Activated CD4-positive, alpha-beta T cell treated with anti-CD3 and anti-CD28 coated beads for 1 hour (primary cell): ENCODE measurements at places on chromosomes 6 and 20.
A peak's percentile ranks its signal among the peaks of the same experiment; 100 is the strongest.

- no peak for DNase-seq
These were observed 8.9 kb downstream of the VSTM2L start for GRCh38 chr20:37911838-37912281.

GRCh38 chr20:17381724-17382123, 149.5 kb downstream of the BFSP1 start:
- DNase-seq: no peak

- DNase-seq: no peak
These were observed 28.6 kb downstream of the GNAS-AS1 start for GRCh38 chr20:58822149-58822548.

- DNase-seq: no peak
These were observed 16.1 kb downstream of the MTG2 start for GRCh38 chr20:62198931-62199330.

GRCh38 chr20:23666189-23666588, 22.6 kb downstream of the CST4 start:
- DNase-seq: no peak

- no peak for DNase-seq
These were observed 81.0 kb downstream of the CDH22 start for GRCh38 chr20:46227272-46227767.

- no peak for DNase-seq
These were observed 469.5 kb upstream of the NRSN1 start for GRCh38 chr6:23656255-23657194.

- no peak for DNase-seq
These were observed 573.6 kb downstream of the MMUT start for GRCh38 chr6:48889429-48889828.

- no peak for DNase-seq
These were observed 5.8 kb upstream of the SRXN1 start for GRCh38 chr20:658731-659291.

DNA sequence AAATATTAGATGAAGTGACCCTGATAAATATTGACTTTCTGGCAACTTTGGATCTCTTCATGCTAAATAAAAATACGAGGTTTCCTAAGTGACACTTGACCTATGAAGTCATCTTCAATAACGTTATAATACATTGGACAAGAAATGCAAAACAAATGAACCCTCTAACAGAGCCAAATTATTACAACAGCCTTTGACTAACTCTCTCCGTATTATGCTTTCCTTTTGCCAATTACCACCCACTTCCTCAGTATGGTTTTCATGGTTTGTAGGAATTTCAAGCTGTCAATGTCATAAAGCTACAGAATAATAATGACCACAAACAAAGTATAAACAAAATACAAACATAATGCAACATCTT, 210.5 kb downstream of the MOXD1 start:
- DNase-seq: no peak

DNA sequence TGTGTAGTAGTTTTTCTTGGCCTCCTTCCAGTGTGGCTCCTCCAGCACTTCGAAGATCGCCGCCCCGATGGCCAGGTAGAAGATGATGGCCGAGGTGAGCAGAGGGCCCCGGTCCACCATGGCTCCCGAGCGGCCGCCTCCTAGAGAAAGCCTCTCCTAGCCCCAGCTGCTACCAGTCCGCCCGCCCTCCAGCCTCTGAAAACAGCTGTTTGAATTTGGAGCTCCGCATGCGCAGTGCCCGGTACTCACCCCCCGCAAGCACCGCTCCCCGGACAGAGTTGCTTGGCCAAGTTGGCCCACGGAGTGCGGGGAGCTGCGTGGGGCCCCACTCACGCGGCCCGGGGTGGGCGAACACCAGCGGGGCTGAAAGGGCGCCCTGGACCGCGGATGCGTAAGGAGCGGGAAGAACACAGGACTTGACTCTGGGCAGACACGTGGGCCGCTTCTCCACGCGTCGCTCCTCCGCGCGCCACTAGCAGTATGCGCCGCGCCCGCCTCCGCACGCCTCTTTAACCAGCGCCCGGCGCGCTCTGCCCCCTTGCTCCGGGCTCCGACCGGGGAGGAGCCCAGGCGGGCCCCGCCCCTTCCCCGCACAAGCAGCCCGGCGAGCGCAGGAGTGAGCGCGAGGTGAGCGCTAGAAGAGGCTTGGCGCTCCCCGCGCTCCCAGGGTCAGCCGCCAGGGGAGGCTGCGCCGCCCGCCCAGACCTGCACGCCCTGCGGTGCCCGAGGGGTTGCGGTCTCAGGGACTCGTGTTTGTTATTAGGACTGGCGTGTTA, at the start of gene KCNK5:
Gene KCNK5, minus strand, starts transcription at position 484 of the 776 bp plus-strand sequence. Its CDS starts 364 bp downstream, at position 120.
- peak; percentile 49 for DNase-seq

- no peak for DNase-seq
These were observed 13.8 kb downstream of the FOXQ1 start for GRCh38 chr6:1325461-1326309.

DNA sequence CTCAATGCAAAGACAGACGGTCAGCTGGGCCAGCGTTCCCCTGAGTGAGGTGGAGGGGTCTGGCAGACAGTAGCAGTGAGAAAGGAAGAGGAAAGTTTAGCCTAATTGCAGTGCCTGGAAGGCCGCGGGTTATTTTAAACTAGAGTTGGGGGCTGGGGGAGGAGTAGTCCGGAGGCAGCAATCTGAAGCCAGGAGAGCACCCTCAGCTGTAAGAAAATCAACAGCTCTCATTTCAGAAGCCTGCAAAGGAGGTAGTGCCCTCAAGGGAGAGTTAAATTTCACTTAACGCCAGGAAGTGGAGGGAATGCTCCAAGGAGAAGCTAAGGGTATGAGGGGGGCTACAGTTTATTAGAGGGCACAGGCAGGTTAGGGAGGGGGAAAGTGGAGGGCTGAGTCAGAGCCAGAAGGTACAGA, 26.9 kb downstream of the RING1 start:
- DNase-seq: no peak

DNA sequence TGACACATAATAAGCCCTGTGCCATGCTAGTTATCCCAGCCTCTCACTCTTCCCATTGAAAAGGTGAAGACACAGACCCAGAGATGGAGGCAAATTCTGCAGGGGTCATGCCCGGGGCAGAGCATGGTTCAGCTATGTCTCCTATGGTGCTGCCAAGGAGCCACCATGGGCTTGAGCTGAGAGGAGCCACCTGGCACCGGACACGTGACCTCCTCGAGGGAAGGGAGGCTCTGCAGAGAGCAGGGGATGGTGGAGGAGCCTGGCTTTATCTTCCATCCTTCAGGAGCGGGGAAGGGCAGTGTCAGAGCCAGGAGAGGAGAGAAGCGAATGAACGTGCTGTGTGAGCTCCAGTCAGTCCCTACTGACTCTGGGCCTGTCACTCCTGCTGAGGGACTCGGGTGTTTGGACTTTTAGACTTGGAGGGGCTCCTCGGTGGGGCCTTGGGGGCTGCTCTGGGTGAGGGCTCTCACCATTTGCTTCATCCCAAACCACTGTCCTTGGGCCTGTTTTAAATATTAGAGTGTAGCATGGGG, 11.1 kb upstream of the CCN5 start:
- DNase-seq: no peak

GRCh38 chr6:53811746-53812145, 16.9 kb downstream of the LRRC1 start:
- DNase-seq: no peak

DNA sequence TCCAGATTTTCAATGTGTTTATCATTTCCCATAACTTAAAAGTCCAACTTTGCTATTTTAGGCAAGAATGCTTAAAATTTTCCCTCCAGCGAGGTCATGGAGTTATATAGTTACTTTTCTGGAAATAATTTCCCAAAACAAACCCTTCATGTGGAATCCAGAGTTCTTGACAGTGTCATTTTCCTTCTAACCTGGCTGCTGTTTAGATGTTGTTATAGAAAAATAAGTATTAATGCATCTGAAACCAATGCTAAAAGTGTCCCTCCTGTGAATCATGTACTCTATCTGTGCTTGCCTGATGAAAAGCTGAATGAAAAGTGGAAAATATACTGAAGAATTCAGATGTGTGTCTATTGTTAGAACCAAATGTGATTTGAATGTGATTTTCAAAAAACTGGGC, 245.3 kb upstream of the HSF2 start:
- no peak for DNase-seq

GRCh38 chr20:33686984-33687366, 790 bp upstream of the E2F1 start:
- no peak for DNase-seq

GRCh38 chr6:158837684-158838625, 18.8 kb upstream of the EZR start:
- no peak for DNase-seq

DNA sequence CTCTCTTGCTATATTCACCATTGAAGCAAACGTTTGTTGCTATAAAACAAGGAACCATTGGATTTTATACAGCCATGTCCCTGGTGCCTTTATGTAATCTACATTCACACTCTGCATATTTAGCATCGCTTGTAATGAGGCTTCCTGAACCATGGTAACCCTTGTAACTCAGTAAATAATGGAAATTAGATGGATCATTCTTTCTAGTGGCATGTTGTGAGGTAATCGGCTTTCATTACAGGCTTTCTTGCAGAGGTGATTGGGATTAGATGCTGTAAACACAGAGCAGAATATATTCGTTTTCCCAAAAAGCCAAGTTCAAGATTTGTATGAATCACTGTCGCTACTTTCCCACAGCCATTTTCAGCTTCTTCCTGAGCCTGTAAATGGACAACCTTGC, 36.1 kb downstream of the SMPDL3A start:
- DNase-seq: no peak

- peak; percentile 19 for DNase-seq
These were observed 84.3 kb upstream of the TAB2 start for GRCh38 chr6:149233056-149233715.

DNA sequence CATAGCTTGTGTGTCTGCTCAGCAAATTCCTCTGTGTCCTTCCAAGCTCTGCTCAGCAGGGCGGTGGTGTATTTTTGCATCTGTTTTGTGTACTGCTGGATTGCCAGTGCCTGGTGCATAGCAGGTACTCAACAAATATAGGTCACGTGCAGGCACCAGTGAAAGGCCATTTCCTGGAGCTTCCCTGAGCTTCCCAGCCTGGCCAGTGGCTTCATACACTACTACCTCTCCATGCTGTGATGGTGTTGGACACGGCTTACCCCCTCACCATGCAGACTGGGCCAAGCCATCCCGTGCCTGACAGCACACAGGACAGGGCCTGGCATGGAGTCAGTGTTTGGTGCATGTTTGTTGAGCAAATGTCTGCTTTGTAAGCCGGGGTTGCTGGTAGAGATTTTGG, 7.7 kb upstream of the PHACTR3 start:
- DNase-seq: no peak

- no peak for DNase-seq
These were observed 56.3 kb downstream of the KCNS1 start for GRCh38 chr20:45044601-45045000.

GRCh38 chr6:43228951-43229802, at the start of gene DNPH1:
TSS of gene DNPH1 (minus strand) at chr6:43229481. CDS start at chr6:43229456, 25 bp downstream.
- peak; percentile 70 for DNase-seq

DNA sequence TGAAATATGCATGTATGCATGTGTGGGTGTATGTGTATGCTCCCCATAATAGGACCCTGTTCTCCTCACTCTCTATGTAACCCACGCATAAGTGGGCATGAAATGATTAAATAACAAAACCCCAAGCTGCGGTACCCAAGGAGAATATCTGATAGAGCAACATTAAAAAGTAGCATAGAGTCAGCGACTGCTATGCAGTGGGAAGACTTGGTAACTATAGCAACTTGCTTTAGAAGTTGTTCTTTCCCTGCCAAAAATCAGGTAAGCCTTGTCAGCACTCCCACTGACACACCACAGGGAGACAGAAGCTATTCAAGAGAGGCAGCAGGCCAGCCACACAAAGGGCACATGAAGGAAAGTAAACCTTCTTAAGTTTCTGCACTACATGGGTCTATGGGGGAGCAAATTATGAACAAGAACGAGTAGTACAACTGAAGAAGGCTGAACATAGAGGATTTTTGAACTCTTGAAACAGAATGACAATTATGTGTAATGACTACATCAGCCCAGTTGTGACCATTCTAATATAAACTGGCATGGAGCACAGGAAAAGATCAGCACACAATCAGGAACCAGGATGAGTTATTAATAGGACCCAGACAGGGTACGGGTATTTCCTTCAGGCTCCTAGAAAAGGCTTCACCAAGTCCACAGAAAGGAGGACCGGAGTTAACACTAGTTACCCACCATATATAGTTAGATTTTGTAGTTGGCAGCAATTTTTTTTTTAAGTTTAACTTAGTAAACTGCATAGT, 89.9 kb downstream of the GPR6 start:
- no peak for DNase-seq

DNA sequence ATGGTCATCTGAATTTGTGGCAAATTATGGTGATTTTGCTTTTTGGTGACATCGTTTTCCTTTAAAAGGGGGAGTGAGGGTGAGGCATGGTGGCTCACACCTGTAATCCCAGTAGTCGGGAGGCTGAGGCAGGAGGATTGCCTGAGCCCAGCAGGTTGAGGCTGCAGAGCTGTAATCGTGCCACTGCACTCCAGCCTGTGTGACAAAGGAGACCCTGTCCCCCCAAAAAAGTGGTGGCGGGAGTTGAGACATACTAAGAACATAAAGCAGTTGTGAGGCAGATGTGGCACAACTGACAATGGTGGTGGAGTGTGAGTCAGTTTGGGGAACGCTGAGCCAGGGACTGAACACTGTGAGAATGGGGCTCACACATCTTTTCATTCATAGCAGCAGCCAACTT, 45.5 kb downstream of the ADNP start:
- DNase-seq: no peak

DNA sequence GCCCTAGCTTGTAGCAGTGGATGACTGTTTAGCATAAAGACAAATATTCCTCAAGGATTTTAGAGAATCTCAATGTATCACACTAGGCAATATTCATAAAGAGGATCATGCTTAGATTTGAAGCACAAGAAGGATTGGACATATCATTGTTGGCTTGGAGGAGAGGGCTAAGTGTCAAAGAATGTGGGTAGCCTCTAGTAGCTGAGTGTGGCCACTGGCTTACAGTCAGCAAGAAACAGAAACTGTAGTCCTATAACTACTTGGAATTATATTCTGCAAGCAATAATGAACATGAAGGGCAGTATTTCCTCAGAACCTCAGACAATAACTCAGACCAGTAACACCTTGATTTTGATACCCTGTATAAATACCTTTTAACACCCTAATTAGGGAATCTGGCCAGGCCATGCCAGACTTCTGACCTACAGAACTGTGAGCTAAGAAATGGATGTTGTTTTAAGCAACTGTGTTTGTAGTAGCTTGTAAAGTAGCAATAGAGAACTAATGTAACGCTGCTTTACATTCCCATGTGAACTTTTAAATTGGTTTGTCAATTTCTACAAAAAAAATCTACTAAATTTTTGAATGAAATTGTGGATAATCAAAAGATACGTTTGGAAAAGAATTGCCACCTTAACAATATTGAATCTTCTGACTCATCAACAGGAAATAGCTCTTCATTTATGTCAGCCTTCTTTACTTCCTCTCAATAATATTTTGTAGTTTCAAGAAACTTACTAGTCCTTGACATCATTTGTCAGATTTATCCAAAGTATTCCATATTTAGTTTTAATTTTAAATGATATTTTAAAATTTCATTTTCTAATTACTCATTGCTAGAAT, 65.2 kb upstream of the RSPO3 start:
- DNase-seq: no peak

GRCh38 chr6:125414507-125414906, 112.7 kb upstream of the HDDC2 start:
- no peak for DNase-seq

GRCh38 chr20:59388402-59388801, 88.0 kb downstream of the EDN3 start:
- DNase-seq: no peak

GRCh38 chr6:156534594-156534993, 242.6 kb upstream of the ARID1B start:
- no peak for DNase-seq
